ENCODE measurements at places on chromosomes 5 and 9.

DNA sequence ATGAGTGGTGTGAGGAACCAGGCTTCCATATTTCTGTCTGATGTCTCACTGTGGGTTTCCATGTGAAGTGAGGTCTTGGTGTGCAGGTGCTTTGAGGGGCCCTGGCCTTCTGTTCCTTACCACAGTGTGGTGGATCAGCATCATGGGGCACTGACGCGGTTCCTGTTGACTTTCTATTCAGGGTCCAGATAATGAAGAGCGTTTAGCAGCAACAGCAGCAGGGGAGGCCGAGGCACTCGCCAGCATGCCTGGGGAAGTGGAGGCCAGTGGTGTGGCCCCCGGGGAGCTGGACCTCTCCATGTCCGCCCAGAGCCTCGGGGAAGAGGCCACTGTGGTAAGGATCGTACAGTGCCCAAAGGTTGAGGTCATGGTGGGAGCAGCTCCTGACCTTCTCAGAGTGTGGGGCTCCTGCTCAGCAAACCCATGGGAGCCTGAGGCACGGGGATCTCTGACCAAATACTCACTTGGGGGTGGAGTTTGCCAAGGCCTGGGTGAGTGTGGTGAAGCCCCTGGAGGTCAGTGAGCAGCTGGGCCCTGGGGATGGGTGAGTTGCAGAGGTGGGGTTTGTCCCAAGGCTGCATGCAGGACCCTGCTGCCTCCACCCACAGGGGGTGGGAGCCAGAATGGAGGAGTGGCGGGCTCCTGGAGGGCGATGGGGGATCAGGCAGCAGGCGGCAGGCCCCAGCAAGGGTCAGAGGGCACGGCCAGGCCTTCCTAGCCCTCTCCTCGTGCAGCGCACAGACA is 61.2 kb downstream of the COL15A1 start:
- H3K4me3 ChIP-seq = no peak overlapping the region
- no peak for DNase-seq
- no peaks in the 10 kb centered on the region for H3K27me3 ChIP-seq
- no peaks in the 10 kb centered on the region for H3K4me1 ChIP-seq
- no peak overlapping the region for H3K27ac ChIP-seq

- H3K4me1 ChIP-seq = no peaks in the 10 kb centered on the region
- no peak overlapping the region for H3K4me3 ChIP-seq
- H3K36me3 ChIP-seq = no peaks in the 10 kb centered on the region
- no peak for DNase-seq
- H3K27ac ChIP-seq = no peak overlapping the region
Measured at GRCh38 chr5:142259758-142260157, 65.1 kb downstream of the SPRY4 start.

DNA sequence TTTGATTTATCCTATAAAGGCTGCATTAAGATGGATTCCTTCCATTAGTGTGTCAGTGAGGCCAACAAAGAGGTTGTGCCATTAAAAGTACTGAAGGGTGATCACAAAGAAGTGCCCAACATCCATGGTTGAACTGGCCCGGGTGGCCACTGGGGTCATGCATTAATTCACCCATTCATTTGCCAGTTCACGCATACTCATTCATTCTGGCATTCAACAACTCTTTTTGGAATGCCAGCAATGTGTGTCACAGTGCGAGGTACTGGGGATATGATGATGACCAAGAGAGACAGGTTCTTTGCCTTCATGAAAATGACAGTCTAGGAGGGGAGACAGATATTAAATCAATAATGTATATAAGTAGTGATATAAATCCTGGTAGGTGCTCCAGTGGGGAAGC is 93.2 kb downstream of the PTTG1 start:
- DNase-seq = no peak
- no peak overlapping the region for H3K4me3 ChIP-seq
- H3K27ac ChIP-seq = no peak overlapping the region
- peaks cover 4% of the 10 kb centered on the region for H3K4me1 ChIP-seq
- no peaks in the 10 kb centered on the region for H3K36me3 ChIP-seq
- no peaks in the 10 kb centered on the region for H3K27me3 ChIP-seq

GRCh38 chr5:179124853-179125788 is 64.9 kb downstream of the ZNF354C start:
- no peaks in the 10 kb centered on the region for H3K4me1 ChIP-seq
- no peak for DNase-seq
- H3K27me3 ChIP-seq = no peaks in the 10 kb centered on the region

All from hepatocyte (in vitro differentiated cells).